ENCODE measurements at places on chromosomes 13 and 19. TPM values are rescaled to one million over a fixed set of nuclear protein-coding genes. Genes with fewer than 3 reads are reported as not detected.

- no peaks in the 10 kb centered on the region for H3K27me3 ChIP-seq
- no peaks in the 10 kb centered on the region for H3K36me3 ChIP-seq
- H3K4me1 ChIP-seq = peaks cover 28% of the 10 kb centered on the region
- no peak within 1 kb of the TSS for H3K4me3 ChIP-seq
- DNase-seq = no peak
Observed at GRCh38 chr13:45200701-45201232, at the start of gene KCTD4. TSS of gene KCTD4 (minus strand) at chr13:45201045. CDS start at chr13:45194567, 6,478 bp downstream.

DNA sequence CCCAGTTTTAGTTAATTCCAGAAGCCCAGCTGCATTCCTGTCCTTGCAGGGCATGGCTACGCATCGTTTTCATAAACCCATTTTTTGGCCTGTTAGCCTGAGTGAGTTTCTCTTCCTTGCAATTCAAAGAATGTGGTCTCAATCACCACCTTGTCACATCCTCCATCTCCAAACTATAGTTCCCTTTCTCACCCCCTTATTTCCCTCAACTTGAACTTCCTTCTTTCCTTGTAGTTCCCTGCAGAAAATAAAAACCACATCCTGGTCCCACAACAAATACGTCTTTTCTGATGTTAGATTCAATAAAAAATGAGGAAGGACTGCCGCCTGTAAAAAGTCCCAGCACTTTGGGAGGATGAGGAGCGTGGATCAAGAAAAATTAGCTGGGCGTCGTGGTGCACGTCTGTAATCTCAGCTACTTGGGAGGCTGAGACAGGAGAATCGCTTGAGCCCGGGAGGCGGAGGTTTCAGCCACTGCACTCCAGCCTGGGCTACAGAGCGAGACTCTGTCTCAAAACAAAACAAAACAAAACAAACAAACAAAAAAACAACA, 13.2 kb downstream of the ADGRE3 start:
- DNase-seq = no peak
- H3K4me3 ChIP-seq = no peak overlapping the region
- no peaks in the 10 kb centered on the region for H3K36me3 ChIP-seq
- H3K27me3 ChIP-seq = peaks cover 16% of the 10 kb centered on the region
- H3K27ac ChIP-seq = no peak overlapping the region

- no peaks in the 10 kb centered on the region for H3K36me3 ChIP-seq
- H3K4me1 ChIP-seq = no peaks in the 10 kb centered on the region
- no peak overlapping the region for H3K4me3 ChIP-seq
- no peak overlapping the region for H3K27ac ChIP-seq
Observed at GRCh38 chr13:29801737-29802305, 48.6 kb downstream of the UBL3 start.

IZUMO2 gene
- total RNA-seq = not detected

SGCG gene
- not detected for total RNA-seq

DNA sequence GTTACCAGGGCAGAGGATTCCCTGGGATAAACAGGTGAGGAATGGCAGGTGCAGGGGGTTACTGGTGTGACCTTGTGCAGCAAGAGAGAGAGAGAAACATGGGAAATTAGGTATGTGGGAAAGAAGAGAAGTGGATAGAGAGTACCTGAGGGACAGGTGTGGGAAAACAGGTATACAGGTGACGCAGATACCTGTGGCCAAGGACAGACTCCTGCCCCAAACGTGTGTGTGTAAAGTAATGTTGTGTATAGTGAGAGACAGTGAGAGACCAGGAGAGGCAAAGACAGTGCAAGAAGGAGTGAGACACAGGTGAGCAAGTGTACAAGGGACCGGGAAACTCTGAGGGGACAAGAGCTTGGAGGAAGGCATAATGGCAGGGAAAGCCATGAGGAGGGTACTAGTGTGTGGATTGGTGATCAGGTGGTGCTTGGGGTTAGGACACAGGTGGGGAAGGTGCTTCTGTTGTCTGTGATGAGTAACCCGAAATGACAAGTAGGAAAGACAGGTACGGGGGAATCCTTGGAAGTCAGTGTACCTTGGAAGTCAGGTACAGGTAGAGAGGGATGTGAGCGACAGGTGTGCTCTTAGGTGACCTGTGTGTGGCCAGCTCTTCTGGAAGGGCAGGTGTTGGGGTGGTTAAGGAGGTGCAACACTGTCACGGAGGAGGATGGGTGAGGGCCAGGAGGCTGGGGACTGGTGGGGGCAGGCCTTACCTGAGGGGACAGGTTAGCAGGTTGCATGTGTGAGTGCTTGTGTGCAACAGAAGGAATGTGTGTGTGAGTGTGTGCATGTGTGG, 2.8 kb downstream of the ERFL start:
- H3K27ac ChIP-seq = no peak overlapping the region
- H3K27me3 ChIP-seq = peaks cover 79% of the 10 kb centered on the region
- no peak overlapping the region for H3K4me3 ChIP-seq
- H3K4me1 ChIP-seq = peaks cover 9% of the 10 kb centered on the region

MBD3L3 gene
- total RNA-seq = not detected

- no peaks in the 10 kb centered on the region for H3K27me3 ChIP-seq
- no peak overlapping the region for H3K4me3 ChIP-seq
- no peak overlapping the region for H3K27ac ChIP-seq
- no peaks in the 10 kb centered on the region for H3K36me3 ChIP-seq
Observed at GRCh38 chr13:38167164-38167822, 182.4 kb upstream of the UFM1 start.

ERCC2 gene
- 33.1 TPM for total RNA-seq

- peak within 1 kb of the TSS; percentile 43 for H3K27ac ChIP-seq
Observed at GRCh38 chr19:53192771-53193534, at the start of gene ZNF665. TSS of gene ZNF665 (minus strand) at chr19:53193358. CDS start at chr19:53182898, 10,460 bp downstream.

DNA sequence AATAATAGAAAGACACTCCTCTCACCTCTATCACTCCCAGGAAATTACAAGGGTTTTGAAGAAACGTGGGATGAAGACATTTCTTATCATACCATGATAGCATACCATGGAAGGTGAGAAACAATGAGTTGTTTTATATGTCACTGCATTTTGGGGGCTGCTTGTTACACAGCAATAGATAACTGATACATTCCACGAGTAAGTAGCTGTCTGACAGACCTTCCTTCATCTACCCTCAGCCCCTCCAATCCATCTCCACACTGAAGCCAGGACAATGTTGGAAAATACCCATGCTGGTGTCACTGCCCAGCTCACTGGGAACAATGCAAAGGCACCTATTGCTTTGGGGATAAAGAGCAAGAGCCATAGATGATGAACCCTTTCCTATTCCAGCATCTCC, 68.9 kb upstream of the USP29 start:
- DNase-seq = no peak
- H3K4me3 ChIP-seq = no peak overlapping the region
- no peaks in the 10 kb centered on the region for H3K36me3 ChIP-seq
- no peaks in the 10 kb centered on the region for H3K4me1 ChIP-seq
- H3K27me3 ChIP-seq = peaks cover 31% of the 10 kb centered on the region
- H3K27ac ChIP-seq = no peak overlapping the region

DNA sequence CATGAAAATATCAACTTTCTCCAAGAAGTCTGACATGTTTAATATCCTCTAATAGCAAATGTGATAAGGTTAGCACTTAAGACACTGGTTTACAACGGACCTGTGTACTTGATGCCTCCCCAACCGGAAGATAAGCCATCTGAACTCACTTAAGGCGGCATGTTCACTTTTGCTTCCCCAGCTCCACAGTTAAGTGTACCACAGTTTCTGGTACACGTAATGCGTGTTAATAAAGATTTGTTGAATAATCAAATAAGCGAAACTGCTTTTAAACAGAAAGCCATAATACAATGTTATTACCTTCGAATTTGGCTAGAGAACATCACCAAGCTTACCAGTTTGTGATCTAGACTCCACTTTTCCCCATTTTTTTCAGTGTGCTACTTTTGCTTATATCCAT, 1.4 kb upstream of the PAN3 start:
- H3K4me1 ChIP-seq = peaks cover 22% of the 10 kb centered on the region
- H3K27ac ChIP-seq = no peak overlapping the region
- no peaks in the 10 kb centered on the region for H3K36me3 ChIP-seq
- H3K27me3 ChIP-seq = no peaks in the 10 kb centered on the region
- H3K4me3 ChIP-seq = peak overlapping the region; percentile 93

- no peak for DNase-seq
- no peak overlapping the region for H3K4me3 ChIP-seq
- H3K36me3 ChIP-seq = no peaks in the 10 kb centered on the region
- H3K27ac ChIP-seq = no peak overlapping the region
- no peaks in the 10 kb centered on the region for H3K27me3 ChIP-seq
Observed at GRCh38 chr13:48715977-48716376, 62.2 kb downstream of the CYSLTR2 start.

DNA sequence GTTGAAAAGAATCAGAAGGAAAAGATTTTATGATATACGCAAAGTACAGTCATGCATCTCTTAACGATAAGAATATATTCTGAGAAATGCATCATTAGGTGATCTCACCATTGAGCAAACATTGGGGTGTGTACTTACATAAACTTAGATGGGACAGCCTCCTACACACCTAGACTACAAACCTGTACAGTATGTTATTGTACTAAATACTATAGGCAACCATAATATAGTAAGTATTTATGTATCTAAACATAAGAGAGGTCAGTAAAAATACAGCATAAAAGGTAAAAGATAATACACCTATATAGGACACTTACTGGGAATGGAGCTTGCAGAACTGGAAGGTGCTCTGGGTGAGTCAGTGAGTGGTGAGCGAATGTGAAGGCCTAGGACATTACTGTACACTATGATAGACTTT, 254.6 kb downstream of the SPRY2 start:
- peak; percentile 23 for DNase-seq
- H3K27ac ChIP-seq = peak overlapping the region; percentile 67
- no peaks in the 10 kb centered on the region for H3K27me3 ChIP-seq
- 0 out of 2 replicates have a peak overlapping the region, but pooled peaks have one; percentile 1 for H3K4me3 ChIP-seq
- H3K4me1 ChIP-seq = peaks cover 53% of the 10 kb centered on the region

GRCh38 chr19:58229255-58229639, 533 bp downstream of the ZNF544 start:
- no peaks in the 10 kb centered on the region for H3K4me1 ChIP-seq
- H3K27ac ChIP-seq = no peak overlapping the region
- peaks cover 27% of the 10 kb centered on the region for H3K36me3 ChIP-seq
- no peaks in the 10 kb centered on the region for H3K27me3 ChIP-seq
- H3K4me3 ChIP-seq = peak overlapping the region; percentile 75

ZNF221 gene
- 1.9 TPM for total RNA-seq

GRCh38 chr13:28531077-28531844, 36.3 kb upstream of the FLT1 start:
- peaks cover 46% of the 10 kb centered on the region for H3K27me3 ChIP-seq
- no peak overlapping the region for H3K4me3 ChIP-seq
- no peak overlapping the region for H3K27ac ChIP-seq
- DNase-seq = no peak

DNA sequence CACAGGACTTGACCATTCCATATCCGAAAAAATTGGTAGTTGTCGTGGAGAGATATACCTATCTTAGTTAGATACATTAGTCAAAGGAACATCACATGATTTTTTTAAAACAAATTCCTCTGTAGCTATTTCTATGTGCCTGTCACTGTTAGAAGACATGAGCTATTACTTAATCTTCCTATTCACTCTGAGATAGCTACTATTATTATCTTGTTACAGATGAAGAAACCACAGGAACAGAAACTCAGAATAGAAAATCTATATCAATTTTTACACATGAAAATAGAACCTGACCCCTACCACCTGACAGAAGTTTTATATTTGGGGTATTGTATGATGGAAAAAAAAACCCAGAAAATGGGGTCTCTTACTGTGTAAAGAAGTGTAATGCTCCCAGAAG, 68.9 kb upstream of the TDRD3 start:
- DNase-seq = no peak
- H3K27ac ChIP-seq = no peak overlapping the region
- H3K4me3 ChIP-seq = no peak overlapping the region
- no peaks in the 10 kb centered on the region for H3K4me1 ChIP-seq
- no peaks in the 10 kb centered on the region for H3K27me3 ChIP-seq
- no peaks in the 10 kb centered on the region for H3K36me3 ChIP-seq

ANKLE1 gene
- total RNA-seq = 0.65 TPM

DNA sequence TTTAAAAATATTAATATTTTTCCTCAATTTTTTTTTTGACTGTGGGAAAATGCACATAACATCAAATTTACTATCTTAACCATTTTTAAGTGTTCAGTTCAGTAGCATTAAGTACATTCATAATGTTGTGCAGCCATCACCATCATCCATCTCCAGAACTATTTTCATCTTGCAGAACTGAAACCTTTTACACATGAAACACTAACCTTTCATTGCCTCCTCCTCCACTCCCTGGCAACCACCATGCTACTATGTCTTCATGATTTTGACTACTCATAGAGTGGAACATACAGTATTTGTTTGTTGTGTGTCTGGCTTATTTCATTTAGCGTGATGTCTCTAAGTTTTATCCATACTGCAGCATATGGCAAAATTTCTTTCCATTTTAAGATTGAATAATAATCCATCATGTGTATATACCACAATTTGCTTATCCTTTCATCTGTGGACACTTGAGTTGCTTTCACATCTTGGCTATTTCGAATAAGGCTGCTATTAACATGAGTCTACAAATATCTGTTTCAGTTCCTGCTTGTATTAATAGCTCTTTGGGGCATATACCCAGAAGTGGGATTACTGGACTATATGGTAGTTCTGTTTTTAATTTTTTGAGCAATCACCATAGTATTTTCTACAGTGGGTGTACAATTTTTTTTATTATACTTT, 376.4 kb downstream of the MTUS2 start:
- no peaks in the 10 kb centered on the region for H3K27me3 ChIP-seq
- no peak overlapping the region for H3K27ac ChIP-seq
- no peak overlapping the region for H3K4me3 ChIP-seq
- H3K4me1 ChIP-seq = no peaks in the 10 kb centered on the region
- no peak for DNase-seq
- no peaks in the 10 kb centered on the region for H3K36me3 ChIP-seq

GRCh38 chr13:40287428-40287827, 379.0 kb downstream of the FOXO1 start:
- peaks cover 12% of the 10 kb centered on the region for H3K4me1 ChIP-seq
- no peak overlapping the region for H3K27ac ChIP-seq

DNA sequence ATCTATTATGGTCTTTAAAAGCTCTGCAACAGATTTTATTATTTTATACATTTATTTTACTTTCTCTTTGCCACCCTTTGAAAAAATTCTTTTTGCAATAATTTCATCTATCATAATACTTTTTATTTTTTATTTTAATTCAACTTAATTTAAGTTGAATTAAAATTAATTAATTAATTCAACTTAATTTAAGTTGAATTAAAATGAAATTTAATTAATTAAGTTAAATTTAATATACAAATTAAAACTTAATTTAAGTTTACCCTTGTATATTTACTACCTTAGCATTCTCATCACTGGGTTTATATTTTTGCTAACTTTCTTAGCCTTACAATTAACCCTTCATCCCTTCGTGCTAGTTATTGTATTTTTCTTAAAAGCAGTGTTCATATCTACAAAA, 301.4 kb downstream of the SLITRK5 start:
- H3K4me1 ChIP-seq = no peaks in the 10 kb centered on the region
- no peaks in the 10 kb centered on the region for H3K36me3 ChIP-seq
- no peaks in the 10 kb centered on the region for H3K27me3 ChIP-seq

DNA sequence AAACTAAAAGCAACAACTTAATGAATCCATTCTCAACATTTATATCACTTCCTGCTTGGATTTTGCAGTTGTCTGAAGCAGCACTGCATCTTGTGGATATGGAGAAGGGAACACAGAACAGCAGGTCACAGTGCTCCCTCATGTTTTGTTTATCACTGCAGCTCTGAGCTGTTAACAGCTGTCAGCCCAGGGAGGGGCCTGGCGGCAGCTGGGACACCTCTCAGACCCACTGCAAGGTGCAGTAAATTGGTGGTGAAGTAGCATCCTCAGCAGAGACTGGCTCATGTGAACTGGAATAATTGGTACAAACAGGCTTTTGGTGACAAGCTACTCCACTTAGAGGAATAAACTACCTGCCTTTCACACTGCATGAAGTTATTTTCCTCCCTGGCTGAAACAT, 170.4 kb downstream of the LIG4 start:
- no peaks in the 10 kb centered on the region for H3K27me3 ChIP-seq
- H3K27ac ChIP-seq = no peak overlapping the region
- no peak overlapping the region for H3K4me3 ChIP-seq
- H3K4me1 ChIP-seq = no peaks in the 10 kb centered on the region
- DNase-seq = no peak
- H3K36me3 ChIP-seq = no peaks in the 10 kb centered on the region

PNKP gene
- 82.7 TPM for total RNA-seq

OR7A5 gene
- total RNA-seq = not detected

Data from PC-9 (cell line).